ENCODE measurements at places on chromosomes 13 and 19.

GRCh38 chr19:55189403-55189835 lies 9.3 kb upstream of the SYT5 start:
- no peak for DNase-seq

- no peak for DNase-seq
Observed at GRCh38 chr13:46751811-46752635, 44.9 kb downstream of the ESD start.

- no peak for DNase-seq
Observed at GRCh38 chr19:38888876-38889275, 10.5 kb downstream of the SIRT2 start.

- DNase-seq: no peak
Observed at GRCh38 chr13:20851844-20852402, 50.6 kb downstream of the XPO4 start.

DNA sequence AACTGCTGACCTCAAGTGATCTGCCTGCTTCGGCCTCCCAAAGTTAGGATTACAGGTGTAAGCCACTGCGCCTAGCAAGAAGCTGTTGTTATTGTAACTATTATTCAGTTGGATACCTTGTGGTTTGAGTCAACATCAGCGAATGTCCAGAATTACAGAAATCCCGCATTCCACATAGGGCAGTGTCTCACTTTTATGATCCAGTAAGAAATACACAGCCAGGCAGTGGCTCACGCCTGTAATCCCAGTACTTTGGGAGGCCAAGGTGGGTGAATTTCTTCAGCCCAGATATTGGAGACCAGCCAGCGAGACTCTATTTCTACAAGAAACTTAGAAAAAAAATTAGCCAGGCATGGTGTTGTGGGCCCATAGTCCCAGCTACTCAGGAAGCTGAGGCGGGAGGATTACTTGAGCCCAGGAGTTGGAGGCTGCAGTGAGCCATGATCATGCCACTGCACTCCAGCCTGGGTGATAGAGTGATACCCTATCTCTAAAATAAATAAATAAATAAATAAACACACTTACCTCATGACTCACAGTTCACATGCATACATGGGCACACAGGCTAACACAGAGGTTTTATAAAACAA lies 43.8 kb downstream of the SPTBN4 start:
- DNase-seq: no peak

DNA sequence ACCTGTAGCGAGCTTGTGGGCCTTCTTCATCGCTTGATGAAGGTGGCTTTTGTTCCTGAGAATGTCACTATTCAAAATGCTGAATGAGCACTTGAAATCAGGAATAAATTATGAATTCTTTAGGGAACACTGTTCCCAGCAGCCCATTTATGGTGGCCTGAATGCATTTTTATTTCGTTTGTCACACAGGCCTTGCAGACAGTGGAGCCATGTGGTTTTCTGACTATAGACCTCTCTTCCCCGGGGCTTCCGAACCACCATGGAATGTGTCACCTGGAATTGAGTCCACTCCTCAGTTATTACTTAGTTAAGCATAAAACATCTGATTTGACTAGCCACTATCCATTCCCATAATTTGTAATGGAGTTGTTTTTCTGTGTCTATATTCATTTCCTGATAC lies 396.9 kb downstream of the IRS2 start:
- DNase-seq: no peak

DNA sequence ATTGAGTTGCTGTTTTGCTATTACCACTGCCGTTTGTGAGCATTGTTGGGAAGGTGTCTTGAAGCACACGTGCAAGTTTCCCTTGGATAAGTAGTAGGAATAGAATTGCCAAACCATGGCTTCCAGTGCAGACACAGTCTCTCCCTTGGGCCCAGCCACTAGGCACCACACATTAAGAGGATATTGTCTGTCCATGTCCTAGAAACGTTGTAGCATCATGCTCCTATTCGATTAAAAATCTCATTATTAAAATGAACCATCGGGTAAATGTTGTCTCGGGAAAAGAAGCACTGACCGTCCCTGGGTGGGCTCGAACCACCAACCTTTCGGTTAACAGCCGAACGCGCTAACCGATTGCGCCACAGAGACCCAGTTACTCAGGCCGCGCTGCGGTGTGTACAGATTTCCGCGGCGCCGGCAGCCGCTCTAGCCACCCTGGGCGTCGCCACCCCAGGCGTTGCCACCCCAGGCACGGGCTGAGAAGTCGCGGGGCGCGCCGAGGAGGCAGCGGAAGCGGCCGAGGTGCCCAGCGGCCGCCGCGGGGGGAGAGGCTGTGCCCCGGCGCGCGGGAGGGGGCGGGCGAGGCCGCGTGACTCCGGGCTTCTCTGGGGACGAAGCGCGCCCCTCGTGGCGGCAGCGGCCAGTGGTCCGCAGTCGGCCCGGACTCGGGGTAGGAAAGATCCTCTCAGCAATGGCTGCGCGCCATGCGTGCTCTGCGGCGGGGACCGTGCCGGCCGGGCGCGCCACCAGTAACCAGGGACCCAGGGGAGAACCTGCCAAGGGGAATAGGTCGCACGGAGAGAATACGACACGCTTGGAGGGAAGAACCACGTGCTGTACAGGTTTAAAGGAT lies 56.2 kb downstream of the USPL1 start:
- DNase-seq: peak; percentile 92

GRCh38 chr19:7130043-7130442 lies 60.5 kb downstream of the ZNF557 start:
- no peak for DNase-seq

DNA sequence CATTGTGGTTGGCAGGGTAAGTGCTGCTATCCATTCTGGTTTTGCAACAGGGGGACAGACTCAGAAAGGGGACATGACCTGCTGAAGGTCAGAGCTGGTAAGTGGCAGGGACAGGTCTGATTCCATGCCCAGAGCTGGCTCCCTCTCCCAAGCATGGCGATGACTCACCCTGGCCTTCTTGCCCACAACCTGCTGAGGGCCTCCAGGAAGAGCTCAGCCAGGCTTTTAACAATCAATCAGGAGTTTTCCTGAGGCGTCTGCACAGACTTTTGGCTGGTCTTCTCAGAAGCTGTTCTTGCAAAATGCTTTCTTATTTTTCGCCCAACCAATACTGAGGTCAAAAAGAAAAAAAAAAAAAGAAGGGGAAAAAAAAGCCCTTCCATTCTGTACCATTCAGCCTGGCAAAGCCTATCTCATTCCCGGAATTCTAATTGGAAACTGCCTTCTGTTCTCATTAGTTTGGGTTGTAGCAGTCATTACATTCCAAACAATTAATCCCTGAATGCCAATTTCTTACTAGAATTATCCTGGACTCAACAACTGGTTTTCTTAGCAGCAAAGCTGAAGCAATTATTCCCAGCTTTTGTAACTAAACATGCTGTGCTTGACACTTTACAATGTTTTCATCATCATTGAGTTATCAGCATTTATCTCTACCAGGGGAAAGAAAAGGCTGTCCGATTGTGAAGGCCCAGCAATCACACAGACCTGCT lies 17.7 kb downstream of the SIAH3 start:
- DNase-seq: no peak

- DNase-seq: no peak
Observed at GRCh38 chr13:108964606-108965005, 335.2 kb downstream of the MYO16 start.

DNA sequence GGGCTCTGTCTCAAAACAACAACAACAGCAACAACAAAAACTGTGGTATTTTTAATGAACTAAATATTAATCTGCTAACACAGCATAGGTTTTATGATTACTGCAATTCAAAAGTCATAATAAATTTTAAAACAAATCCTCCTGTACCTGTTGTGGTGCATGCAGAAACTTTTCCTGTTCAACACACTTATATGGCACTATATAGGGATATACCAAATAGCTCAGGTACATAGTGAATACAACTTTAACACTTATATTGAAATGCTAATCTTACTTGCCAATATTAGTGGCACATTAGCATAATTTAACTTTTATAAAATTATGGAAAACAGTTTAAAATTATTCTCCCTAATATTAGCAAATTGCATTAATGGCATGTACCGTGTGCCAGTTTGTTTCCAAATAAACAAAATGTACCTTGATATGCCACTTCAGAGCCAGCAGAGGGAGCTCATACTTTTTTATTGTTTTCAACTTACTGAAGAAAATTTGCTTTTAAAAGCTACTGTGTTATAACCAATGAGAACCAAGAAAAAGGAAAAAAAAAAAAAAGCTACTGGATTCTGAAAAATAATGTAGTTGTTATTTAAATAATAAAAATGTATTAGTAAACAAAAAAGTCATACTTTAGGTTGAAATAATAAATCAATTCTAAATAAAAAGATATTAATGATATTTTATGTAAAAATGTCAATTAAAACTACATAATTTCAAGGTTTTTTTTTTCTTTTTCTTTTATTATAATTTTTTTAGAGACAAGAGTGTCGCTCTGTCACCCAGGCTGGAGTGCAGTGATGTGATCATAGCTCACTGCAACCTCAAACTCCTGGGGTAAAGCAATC lies 18.0 kb upstream of the RBM26 start:
- DNase-seq: peak; percentile 34

- DNase-seq: peak; percentile 92
Observed at GRCh38 chr19:54168174-54168917, 4.6 kb downstream of the TMC4 start.

- no peak for DNase-seq
Observed at GRCh38 chr13:102276404-102276803, 125.4 kb downstream of the FGF14 start.

GRCh38 chr13:32791545-32792172 lies 205.4 kb downstream of the PDS5B start:
- DNase-seq: peak; percentile 45

DNA sequence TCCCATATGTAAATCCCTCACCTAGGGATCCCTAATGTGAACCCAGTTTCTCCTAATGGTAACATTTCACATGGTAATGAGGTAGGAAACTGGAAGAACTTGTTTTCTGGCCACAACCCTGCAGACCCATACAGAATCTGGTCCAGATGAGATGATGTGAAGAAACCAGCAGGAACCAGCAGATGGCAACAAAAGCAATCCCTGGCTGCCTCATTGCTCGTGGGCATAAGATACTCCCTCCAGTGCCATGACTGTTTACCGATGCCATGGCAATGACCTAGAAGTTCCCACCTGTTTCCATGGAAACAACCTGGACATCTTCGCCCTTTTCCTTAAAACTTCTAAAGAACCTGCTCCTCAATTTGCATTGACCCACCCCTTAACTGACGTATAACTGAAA lies 1.4 kb upstream of the CD209 start:
- no peak for DNase-seq

DNA sequence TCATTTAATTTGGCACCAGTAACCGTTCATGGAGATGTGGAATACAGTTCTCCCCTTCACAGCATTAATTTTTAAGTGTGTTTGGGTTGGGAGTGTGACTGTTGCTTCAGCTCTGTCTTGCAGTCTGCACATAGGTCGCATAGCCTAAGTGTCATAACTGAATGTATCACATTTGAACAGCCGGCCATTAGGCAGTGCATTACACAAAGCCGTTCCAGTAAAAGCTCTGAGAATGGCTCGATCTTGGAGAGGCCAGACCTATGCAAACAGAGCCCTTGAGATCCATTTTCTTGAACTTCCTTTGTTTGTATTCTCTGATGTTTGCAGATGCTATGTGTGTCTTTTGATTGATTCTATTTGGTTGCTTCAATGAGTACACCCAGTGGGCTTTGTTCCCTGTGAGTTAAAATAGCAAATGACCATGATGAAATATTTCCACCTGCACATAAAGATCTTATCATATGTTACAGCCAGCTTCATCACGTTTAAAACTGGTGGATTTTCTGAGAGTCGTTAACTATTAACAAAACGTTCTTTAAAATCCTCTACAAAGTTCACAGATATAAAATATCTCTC lies 1104.9 kb upstream of the SLC10A2 start:
- no peak for DNase-seq

GRCh38 chr13:83829810-83830209 lies 52.5 kb downstream of the SLITRK1 start:
- DNase-seq: no peak

GRCh38 chr13:30774214-30774730 lies 38.9 kb downstream of the ALOX5AP start:
- no peak for DNase-seq

- no peak for DNase-seq
Observed at GRCh38 chr19:46056536-46056935, 15.7 kb upstream of the IGFL4 start.

- no peak for DNase-seq
Observed at GRCh38 chr13:41327994-41328790, 17.1 kb downstream of the NAA16 start.

GRCh38 chr13:33257841-33258807 lies 27.4 kb downstream of the STARD13 start:
- no peak for DNase-seq

DNA sequence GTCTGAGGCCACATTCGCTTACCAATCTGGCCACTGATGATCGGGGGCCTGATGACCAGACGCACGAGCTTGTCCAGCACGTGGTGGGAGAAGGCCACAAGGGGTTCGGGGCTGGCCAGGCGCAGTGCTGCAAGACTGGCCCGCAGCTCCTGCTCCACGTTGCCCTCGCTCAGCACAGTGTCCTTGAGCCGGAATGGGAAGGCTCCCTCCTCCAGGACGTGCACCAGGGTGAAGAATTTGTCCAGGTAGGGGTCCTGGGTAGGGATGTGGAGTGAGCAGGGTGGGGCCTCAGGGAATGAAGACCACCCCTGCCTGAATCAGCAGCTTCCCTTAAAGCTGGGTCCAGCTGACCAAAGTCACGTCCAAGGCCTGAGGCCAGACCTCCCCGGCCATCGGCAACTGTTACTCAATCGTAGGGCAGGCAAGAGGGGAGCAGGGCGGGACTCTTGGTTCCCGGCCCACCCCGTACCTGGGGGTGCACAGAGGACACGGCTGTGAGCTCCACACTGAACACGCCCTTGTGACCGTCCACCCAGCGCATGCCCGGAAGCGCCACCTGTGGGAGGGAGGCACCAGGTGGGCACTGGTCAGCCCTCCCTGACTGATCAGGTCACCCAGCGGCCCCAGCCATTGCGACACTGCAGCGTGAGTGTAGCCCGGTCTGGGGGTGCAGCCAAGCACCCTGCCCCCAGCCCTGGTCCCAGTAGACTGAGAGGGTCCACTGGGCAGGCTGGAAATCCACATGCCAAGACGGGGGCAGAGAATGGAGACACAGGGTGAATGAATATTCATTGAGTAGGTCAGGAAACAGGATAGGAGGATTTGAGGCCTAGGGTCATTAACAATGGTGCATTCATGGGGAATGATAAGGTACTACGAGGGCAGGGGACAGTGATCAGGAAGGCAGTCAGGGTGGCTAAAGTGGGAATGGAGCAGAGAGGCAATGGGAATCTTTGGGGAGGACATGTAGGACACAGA lies 2.8 kb upstream of the ANGPTL8 start:
- no peak for DNase-seq

- no peak for DNase-seq
Observed at GRCh38 chr13:76527041-76527440, 359.2 kb downstream of the KCTD12 start.

DNA sequence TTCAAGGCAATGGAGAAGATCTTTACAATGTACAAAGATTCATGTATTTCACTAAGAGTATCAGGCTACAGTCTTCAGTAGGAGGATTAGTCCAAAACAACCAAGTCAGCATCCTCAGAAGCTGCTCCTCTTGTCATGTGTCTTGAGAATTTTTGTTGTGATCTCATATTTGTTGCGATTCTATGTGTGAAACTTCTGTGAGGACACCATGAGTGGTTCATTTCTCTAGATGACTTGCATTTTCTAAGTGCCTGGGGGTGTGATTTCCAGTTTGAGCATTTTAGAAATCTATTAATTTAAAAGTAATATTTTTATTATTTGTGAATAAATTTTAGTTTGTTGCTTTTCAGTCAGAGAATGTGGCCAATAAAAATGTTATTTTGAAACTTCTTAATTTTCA lies 94.5 kb downstream of the RAP2A start:
- no peak for DNase-seq
